ENCODE measurements at places on chromosomes 12 and 14. TPM values are rescaled to one million over a fixed set of nuclear protein-coding genes. Genes with fewer than 3 reads are reported as not detected.

CLEC4D gene
- total RNA-seq = not detected

OR11H6 gene
- not detected for total RNA-seq

C12orf60 gene
- total RNA-seq = 1.1 TPM

NANOG gene
- total RNA-seq = not detected

ACOT6 gene
- not detected for total RNA-seq

SLC8B1 gene
- 37.6 TPM for total RNA-seq

TTC9 gene
- 0.05 TPM for total RNA-seq
